ENCODE measurements at places on chromosomes 16 and 17.
A peak's percentile ranks its signal among the peaks of the same experiment; 100 is the strongest.

GRCh38 chr16:50478075-50478772 is 70.0 kb upstream of the NKD1 start:
- no peak for DNase-seq

- DNase-seq, result no peak
Measured at GRCh38 chr17:39236981-39237441, 11.3 kb upstream of the STAC2 start.

GRCh38 chr16:51701025-51701424 is 550.0 kb upstream of the SALL1 start:
- no peak for DNase-seq

GRCh38 chr16:47477679-47478078 is 16.5 kb downstream of the PHKB start:
- DNase-seq, result peak; percentile 59

GRCh38 chr16:83791916-83792315 is 15.9 kb upstream of the HSBP1 start:
- DNase-seq, result no peak

- DNase-seq, result peak; percentile 70
Measured at GRCh38 chr17:77449908-77450741, 309.4 kb downstream of the SEC14L1 start.

DNA sequence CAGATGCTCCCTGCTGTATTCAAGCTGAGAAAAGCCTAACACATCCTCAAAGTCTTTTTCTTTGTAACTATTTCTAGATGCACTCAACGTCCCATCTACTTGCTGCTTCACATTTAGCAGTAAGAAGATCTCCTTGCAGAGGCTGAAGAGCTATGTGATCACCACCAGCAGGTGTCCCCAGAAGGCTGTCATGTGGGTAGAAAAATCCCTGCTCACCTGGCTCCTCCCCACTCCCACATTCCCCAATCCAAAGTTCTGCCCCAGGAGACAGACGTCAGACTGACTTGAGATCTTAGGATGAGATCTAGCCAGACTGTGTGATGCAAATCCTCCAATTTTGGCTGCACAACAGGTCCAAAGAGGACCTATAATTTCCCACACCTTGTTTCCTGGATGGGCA is 1.1 kb downstream of the CCL13 start:
- DNase-seq, result no peak

GRCh38 chr16:9602189-9602588 is 510.7 kb downstream of the HAPSTR1 start:
- no peak for DNase-seq

- peak; percentile 24 for DNase-seq
Measured at GRCh38 chr17:79090443-79091225, 16.0 kb downstream of the ENGASE start.

GRCh38 chr16:69942099-69942491 is 9.0 kb upstream of the CLEC18A start:
- DNase-seq, result no peak

DNA sequence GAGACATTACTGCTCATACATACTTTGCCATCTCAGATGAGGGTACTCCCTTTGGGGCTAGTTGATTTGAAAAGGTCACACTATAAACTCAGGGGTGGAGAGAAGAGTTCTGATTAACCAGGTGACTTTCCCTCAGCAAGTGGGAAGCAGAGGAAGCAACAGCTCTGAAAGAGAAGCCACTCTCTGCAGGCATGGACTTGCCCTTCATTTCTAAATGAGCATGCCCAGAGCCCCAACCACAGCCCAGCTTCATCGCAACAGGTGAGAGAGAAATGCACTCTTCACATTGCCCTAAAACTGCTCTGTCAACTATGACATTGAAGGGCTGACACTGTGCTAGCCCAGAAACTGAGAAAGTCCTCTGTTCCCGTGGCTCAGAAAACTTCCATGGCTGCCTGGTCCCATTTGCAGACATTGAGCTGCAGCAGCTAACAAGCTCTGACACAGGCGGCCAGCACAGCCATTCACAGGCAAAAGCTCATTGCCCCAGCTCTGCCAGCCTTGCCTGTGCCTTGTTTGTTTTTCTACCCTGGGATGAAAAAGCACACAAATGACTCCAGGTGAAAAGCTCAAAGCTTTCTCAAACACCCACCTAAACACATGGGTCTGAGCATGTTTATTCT is 419.8 kb upstream of the DYNLRB2 start:
- DNase-seq, result no peak

- DNase-seq, result no peak
Measured at GRCh38 chr16:3119286-3119685, 6.9 kb downstream of the ZNF205 start.

DNA sequence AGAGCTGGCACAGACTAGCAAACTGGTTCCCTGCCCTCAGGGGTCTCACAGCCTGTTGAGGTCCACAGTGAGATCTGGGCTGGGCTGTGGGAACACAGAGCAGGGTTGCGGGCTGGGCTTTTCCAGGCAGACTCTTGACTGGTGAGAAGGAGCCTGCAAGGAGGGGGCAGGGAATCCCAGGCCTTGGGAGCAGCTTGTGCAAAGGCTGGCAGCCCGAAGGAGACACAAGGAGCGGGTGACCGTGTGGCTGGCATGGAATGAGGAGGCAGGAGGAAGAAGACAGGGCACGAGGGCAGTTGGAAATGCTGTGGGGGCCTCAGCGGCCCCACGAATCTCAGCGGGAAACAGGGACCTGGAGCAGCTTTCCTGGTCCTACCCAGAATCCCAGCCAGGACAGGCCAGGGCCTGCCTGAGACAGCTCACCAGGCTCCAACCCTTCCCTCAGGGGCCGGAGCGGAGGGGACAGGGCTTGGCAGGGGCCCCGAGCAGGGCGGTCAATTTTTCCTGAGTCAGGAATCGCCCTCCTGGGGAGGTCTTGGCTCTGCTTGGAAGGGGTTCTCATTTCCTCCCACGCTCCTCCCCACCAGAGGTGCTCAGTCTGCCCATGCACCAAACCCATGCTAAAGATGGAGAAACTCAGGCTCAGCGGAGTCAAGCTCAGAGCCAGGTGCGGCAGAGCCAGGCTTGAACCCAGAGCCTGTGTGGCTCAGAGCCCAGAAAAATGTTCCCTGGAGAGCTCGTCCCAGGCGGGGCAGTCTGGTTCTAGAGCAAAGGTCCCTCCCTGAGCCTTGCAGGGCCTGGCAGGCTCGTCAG is 9.2 kb upstream of the SNN start:
- DNase-seq, result no peak

- no peak for DNase-seq
Measured at GRCh38 chr17:69744512-69745070, 330.1 kb downstream of the MAP2K6 start.

- DNase-seq, result peak; percentile 22
Measured at GRCh38 chr17:78664476-78665386, 87.5 kb upstream of the DNAH17 start.

- DNase-seq, result peak; percentile 100
Measured at GRCh38 chr17:40542558-40543411, 22.5 kb downstream of the CCR7 start.

DNA sequence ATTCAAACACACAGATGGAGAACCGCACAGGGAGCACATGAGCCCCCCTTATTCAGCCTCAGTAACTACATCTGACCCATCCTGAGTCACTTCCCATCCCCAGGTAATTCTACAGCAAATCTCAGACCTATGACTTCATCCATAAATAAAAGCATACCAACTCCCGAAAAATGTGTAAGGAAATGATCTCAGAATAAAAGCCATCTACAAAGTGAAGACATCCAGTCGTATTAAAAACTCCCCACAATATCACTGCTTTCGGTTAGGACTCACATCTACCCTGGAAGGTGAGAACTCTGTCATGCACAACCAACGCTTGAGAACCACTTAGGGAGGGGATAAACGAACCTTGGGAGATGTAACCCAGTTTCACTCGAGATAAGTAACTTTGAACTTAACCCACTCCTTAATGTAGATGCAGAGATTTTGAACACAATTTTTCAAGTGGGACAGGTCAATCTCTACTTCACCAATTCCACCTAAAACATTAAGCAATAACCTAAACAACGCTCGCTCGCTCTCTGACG is 1.3 kb downstream of the USP36 start:
- peak; percentile 68 for DNase-seq
